ENCODE measurements at places on chromosomes 12 and 14. TPM values are rescaled to one million over a fixed set of nuclear protein-coding genes. Genes with fewer than 3 reads are reported as not detected.

- H3K27ac ChIP-seq = no peak overlapping the region
- DNase-seq = no peak
Measured at GRCh38 chr12:2322554-2323120, 269.9 kb downstream of the CACNA1C start.

GRCh38 chr14:73879027-73879426, 7.6 kb upstream of the ZNF410 start:
- no peaks in the 10 kb centered on the region for H3K27me3 ChIP-seq
- no peak overlapping the region for H3K27ac ChIP-seq
- no peak for DNase-seq
- no peaks in the 10 kb centered on the region for H3K36me3 ChIP-seq
- H3K4me3 ChIP-seq = no peak overlapping the region

GRCh38 chr14:96102081-96102856, 63.1 kb downstream of the C14orf132 start:
- no peaks in the 10 kb centered on the region for H3K4me1 ChIP-seq
- no peaks in the 10 kb centered on the region for H3K36me3 ChIP-seq
- peaks cover 7% of the 10 kb centered on the region for H3K27me3 ChIP-seq
- no peak overlapping the region for H3K4me3 ChIP-seq
- H3K27ac ChIP-seq = no peak overlapping the region

DNA sequence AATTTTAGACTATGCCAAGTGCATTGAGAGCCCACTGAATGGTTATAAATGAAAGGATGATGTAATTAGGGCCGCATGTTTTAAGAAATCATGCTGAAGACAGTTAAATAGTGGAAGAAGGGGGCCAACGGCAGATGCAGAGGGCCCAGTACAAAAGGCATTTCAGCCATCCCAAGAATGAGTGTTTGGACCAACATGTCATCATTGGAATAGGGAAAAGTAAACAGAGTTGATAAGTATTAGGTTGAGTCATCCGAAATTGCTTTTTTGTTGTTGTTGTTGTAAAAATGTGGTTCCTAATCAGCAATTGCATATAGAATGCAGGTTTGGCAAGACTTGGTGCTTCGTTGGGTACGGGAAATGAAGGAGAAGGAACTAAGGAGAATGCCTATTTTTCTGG, 29.5 kb downstream of the BMP4 start:
- H3K36me3 ChIP-seq = peaks cover 4% of the 10 kb centered on the region
- DNase-seq = no peak
- H3K4me3 ChIP-seq = no peak overlapping the region

DNA sequence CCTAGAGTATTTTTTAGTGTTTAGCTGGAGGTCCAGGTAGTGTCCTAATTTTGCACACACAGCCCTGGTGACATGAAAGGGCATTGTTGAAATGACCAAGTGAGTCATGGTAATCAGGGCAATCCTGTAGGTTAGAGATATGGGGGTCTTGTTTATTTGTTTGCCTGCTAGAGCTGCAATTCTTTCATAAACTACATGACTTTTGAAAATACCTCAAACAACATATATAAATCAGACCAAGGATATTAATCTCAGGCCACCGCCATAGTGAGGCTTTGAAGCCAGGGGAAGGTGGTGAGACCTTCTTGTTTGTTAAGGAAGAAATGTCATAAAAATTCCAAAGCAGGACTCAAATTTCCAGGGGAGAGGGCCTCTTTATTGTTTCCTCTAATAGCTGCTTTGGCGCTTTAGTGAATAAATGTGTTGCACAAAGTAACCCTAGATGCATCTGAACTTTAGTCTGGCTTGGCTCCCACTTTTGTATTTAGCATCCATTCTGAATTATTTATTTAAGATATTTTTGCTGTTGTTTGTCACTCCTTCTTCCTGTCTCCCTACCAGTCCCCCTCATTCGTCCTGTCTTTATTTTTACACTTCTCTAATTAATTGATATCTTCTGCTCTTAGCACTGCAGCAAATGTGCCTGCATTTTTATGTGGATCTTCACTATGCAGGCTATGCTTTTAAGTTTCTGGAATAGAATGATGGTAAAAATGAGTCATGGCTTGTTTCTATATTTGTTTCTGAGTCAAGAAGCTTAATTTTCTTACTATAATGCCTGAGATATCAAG, 430.3 kb downstream of the RAD51B start:
- no peaks in the 10 kb centered on the region for H3K27me3 ChIP-seq
- DNase-seq = no peak
- H3K4me1 ChIP-seq = peaks cover 41% of the 10 kb centered on the region
- H3K27ac ChIP-seq = peak overlapping the region; percentile 88
- H3K36me3 ChIP-seq = no peaks in the 10 kb centered on the region
- H3K4me3 ChIP-seq = no peak overlapping the region

DNA sequence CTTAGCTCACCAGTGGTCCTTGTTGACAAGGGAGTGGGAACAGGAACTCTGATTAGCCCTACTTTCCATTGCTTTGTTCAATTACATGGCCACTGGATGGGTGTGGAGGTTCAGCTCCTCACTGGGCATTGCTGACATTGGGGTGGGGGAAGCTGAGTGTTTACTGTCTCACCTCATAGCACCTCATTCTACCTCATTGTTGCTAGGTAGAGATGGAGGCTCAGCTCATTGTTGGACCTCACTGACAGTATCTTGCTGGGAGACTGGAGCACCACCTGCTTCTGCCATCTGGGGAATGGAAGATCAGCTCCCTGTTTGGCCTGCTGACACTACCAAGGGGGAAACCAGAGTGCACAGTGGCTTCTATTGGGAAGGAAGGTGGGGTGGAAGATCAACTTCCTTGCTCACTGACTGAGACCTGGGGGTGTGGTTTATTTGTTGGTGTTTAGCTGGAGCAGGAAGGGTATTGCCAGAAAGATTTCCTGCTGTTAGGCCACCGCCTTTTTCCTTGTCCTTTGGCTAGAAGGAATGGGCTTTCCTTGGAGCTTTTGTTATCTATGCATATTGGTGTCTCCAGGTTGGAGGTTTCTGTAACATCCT, 1.3 kb upstream of the OR4E2 start:
- H3K27ac ChIP-seq = no peak overlapping the region
- DNase-seq = no peak

DNA sequence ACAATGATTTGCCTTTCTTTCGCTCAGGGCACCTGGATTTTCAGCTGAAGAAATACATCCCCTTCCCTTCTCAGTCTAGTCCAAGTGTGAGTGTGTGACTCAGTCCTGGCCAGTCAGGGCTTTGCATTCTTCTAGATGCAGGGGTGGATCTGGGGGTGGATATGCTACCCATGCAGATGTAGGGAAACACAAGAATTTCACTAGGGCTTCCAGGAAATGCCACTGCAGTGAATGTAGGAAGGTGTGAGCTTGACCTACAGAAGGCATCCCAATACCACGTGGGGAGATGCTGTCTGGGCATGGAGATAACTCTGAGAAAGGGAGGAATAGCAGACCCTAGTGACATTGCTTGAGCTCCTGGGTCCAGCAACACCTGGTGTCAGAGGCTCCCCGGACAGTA, 404.2 kb downstream of the GLT1D1 start:
- no peak overlapping the region for H3K27ac ChIP-seq
- H3K36me3 ChIP-seq = no peaks in the 10 kb centered on the region
- DNase-seq = no peak
- no peak overlapping the region for H3K4me3 ChIP-seq
- no peaks in the 10 kb centered on the region for H3K27me3 ChIP-seq

GRCh38 chr12:132525833-132526455, 36.0 kb downstream of the FBRSL1 start:
- H3K27ac ChIP-seq = peak overlapping the region; percentile 21
- no peak for DNase-seq
- peaks cover 14% of the 10 kb centered on the region for H3K4me1 ChIP-seq
- no peaks in the 10 kb centered on the region for H3K36me3 ChIP-seq
- no peaks in the 10 kb centered on the region for H3K27me3 ChIP-seq
- no peak overlapping the region for H3K4me3 ChIP-seq

Gene PMCH
- total RNA-seq = not detected

Gene TPH2
- not detected for total RNA-seq

Gene SMCO2
- total RNA-seq = not detected
